ENCODE measurements at places on chromosomes 11 and 22. TPM values are rescaled to one million over a fixed set of nuclear protein-coding genes. Genes with fewer than 3 reads are reported as not detected.

DNA sequence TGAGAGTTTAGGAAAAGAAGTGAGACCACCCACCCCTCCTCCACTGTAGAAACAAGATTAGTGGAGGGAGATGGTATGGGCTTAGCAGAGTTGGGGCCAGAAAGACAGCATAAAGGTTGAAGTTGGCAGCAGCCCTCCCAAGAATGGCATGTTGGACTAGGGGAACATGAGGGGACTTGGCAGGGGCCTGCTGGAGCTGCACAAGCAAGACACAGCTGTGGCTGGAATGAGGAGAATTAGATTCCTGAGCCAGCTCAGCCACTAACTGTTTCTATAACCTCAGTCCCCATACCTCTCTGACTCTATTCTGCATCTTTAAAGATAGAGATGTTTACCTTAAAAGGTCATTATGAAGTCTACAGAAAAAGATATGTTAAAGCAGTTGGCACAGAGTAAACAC, 13.2 kb downstream of the MAP6 start:
- H3K36me3 ChIP-seq: no peaks in the 10 kb centered on the region
- H3K4me1 ChIP-seq: peaks cover 24% of the 10 kb centered on the region
- H3K27me3 ChIP-seq: no peaks in the 10 kb centered on the region
- DNase-seq: peak; percentile 50

FGF19 gene
- not detected for total RNA-seq

DNA sequence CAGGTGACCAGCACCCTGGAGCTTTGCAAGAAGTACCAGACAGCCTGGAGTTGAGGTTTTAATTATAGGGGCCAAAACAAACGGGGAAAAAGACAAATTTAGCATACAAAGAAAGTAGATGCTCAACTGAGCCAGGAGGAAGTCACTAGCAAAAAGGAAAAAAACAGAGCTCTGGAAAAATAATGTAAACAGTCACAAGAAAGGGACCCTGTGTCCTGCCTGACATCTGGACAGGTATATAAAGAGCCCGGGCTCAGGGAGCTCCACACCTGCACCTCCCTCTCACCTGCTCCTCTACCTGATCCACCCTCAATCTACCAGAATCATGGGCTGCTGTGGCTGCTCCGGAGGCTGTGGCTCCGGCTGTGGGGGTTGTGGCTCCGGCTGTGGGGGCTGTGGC, at the start of gene KRTAP5-10:
Gene KRTAP5-10 (plus strand): TSS at position 301 of the 400 bp plus-strand sequence. CDS start 25 bp downstream, at position 326.
- H3K4me1 ChIP-seq: no peaks in the 10 kb centered on the region
- no peak for DNase-seq
- H3K27me3 ChIP-seq: no peaks in the 10 kb centered on the region
- H3K27ac ChIP-seq: no peak within 1 kb of the TSS
- H3K4me3 ChIP-seq: no peak within 1 kb of the TSS

DNA sequence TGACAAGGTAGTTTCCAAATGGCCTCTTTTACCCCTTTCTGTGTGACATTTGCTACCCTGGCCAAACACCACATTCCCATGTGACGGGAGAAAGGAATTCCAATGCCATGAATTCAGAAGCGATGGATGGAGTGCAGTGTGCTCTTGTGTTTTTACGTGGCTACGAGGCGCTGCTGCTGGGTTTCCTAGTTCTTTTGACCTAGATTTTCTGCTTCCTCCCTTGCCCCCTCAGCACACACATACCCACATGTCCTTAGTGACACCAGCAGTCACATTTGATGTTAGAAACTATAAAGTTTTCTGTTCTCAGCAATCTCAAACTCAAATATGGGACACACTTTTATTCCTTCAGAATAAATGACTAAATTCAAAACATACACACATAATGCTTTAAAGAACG, 7.8 kb upstream of the TMA7B start:
- no peaks in the 10 kb centered on the region for H3K36me3 ChIP-seq
- no peak overlapping the region for H3K27ac ChIP-seq
- no peak overlapping the region for H3K4me3 ChIP-seq
- no peaks in the 10 kb centered on the region for H3K27me3 ChIP-seq

LDHAL6A gene
- total RNA-seq: not detected

DNA sequence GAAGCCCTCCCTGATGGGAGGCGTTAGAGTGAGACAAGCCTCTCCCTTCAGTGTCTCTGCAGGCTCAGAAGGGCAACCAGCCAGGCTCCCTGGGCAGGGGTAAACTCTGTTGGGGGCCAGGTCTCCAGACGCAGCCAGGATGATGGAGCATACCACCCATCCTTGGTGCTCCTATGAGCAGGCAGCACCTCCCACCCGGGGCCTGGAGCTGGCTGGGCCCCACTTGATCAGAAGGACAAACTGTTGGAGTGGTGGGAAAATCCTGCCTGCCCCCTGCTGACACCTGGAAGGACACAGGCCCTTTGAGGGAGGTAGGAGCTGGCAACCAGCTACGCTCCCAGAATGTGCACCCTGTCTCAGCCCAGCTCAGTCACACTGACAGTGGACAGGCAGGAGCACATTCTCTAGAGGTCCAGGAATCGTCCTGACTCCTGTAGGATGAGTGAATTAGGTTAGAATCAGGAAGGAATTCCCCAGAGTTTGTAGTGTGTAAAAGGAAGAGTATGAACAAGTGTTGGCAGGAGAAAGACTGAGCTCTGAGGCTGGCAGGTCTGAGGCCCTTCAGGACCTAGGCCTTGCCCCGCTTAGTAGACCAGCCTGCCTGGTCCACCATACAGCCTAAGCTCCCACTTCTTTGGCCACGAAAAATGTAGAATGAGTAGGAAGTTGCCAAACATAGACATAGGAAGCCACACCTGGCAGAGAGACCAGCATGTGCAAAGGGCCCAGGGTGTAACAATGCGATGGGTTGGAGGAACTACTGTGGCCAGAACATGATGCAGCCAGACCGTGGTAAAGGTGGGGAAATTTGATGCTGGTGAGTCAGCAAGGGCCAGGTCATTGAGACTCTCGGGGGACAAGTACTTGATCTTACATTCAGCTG, 19.1 kb downstream of the ARHGEF17 start:
- no peak for DNase-seq
- no peaks in the 10 kb centered on the region for H3K36me3 ChIP-seq
- H3K4me3 ChIP-seq: no peak overlapping the region
- H3K27ac ChIP-seq: peak overlapping the region; percentile 94
- peaks cover 89% of the 10 kb centered on the region for H3K4me1 ChIP-seq
